ENCODE measurements at places on chromosomes 6 and 20.

GRCh38 chr6:2767657-2768524 is 2.7 kb downstream of the WRNIP1 start:
- DNase-seq, result no peak

DNA sequence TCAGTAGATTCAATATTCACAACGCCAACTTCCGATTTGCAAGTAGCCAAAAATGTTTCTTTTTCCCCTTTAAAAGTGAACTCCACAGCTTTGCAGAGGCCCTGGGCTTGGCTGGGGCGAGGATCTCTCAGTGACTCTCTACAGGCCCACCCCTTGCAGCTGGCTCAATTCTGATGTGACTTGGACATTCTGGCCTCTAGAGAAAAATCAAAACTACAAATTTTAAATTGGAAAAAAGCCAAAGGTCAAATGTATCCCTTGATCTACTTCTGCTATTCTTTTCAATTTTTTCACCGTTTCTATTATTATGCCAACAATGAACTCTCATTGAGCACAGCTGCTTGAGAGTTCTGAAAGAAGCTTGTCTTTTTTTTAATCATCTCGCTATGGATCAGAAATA is 245.9 kb upstream of the HS3ST5 start:
- DNase-seq, result no peak

DNA sequence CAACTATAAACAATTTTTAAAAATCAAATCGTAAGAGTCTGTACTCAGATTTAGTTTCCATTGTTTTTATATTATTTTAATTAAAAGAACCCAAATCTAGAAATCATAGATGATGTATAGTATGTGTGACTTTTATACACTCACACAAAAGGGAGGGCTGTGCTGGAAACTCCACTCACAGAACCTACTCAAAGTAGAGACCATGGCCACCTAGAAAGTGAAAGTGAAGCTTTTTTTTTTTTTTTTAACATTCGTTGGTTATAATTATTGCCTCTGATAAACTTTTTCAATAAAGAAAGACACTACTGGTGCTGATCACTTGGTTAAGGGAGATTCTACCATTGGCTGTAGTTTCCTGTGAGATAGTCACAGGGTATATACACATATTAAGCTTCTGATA is 37.9 kb upstream of the PRL start:
- DNase-seq, result no peak

- DNase-seq, result no peak
Observed at GRCh38 chr20:58650181-58650775, 805 bp upstream of the STX16 start.

- no peak for DNase-seq
Observed at GRCh38 chr20:3867802-3868201, 21.2 kb downstream of the MAVS start.

Data from NCI-H1694 treated with DMSO at 0.1 percent for 48 hours (cell line).